ENCODE measurements at places on chromosomes 7 and 10.

DNA sequence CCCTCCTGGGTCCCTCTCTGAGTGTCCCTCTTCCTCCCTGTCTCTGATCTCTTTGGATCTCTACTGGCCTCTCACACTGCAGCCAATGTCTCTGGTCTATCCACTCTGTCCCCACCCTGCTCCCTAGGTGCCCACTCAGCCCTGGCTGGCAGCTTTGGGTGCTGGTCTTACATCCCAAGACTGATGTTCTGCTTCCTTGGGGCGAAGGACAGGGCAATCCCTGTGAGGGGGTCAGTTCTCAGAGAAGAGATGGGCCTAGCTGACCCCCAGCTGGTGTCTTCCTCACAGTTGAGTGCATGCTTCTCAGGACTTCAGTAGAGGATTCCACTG lies 51.7 kb upstream of the CAMK2B start:
- DNase-seq: no peak

DNA sequence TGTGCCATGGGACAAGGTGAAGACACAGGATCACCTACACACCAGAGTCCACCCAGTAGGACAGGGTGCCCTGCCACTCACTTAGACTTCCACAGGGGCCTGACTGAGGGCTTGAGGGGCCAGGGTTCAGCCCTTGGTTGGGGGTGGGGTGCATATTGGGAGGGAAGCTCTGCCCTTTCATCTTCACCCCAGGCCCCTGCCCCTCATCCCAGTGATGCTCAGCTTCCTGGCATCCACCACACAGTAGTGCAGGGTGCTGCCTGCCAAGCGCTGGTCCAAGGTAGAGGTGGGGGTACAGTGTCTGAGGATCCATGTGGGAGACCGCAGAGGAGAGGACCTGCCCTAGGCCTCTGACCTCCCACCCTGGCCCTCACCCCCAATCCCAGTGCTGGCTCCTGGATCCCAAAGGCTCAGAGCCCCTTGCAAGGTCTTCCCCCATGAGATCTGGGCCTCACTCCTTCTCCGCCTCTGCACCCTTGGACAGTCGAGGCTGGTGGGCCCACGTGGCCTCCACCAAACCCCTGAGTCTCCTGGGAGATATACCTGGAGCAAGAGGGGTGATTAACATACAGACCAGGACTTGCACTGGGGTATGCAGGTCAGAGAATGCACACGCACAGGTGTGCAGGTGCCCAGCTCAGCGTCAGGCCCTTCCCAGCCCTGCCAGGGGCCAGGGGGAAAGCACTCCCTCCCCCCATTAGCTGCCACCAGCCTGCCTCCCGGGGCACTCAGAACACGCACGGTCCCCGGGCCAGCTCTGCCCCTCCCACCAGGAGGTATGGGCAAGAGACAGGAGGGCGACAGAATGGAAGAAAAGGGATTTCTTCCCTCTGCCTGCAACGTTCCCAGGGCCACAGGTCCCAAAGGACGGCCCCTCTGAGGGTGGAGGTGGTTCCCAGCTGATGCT lies 8.6 kb upstream of the IRF5 start:
- DNase-seq: no peak

DNA sequence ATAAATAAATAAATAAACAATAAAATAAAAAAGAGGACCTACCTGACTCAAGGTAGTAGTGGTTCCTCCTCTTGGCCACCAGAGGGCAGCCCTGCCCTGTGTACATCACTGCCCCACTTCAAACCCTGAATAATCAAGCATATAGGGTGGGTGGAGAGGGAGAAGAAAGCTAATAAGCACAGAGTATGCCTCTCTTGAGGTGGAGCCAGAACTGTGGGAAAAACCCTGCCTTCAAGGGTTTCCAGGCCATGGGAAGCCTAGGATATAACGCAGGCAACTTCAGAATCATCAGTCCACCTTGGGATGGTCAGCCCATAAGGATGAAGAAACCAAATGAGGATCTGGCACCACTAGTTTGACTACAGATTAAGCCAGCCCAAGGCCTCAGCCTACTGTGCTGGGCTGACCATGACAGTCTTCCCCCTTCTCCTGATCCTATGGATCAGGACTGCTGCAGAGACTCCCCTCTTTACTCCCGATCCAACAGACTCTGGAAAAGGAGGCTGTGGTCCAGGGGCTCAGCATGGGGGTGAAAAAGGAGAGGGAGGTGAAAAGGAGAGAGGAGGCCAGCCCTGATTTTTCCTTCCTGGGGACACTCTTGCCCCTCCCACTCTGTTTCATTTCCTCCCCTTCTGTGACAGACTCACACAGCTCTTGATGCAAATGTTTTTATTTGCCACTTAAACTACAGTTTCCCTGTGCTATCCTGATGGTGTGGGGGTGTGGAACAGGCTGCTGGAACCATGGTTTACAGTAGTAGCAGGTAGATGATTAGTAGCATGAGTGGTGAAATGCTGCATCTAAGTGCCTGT lies 10.1 kb downstream of the AVPI1 start:
- DNase-seq: no peak

DNA sequence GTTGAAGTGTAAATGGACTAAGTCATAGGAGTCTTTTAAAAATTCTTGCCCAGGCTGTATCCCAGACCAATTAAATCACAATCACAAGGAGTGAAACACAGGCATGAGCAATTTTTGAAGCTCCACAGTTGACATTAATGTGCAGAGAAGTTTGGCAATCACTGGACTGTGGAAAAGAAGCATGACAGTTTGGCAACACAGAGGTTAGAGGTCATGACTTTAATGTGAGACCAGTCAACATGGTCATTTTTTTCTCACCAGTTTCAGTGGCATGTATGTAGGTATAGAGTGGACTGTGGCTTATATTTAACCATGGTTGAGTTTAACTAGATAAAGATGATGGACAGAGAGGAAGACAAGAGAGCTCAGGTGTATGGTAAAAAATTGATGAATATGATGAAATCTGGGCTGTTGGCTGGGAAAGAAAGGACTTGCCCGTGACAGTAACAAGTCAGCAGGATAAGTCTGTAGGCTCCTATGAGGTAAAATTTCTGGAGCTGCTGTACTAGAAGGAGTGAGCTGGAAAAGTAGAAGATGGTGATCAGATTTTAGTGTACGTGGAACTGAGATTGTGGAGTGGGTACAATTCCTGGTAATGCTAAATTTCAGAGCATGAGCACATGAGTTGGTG lies 432.2 kb upstream of the GHITM start:
- DNase-seq: no peak

DNA sequence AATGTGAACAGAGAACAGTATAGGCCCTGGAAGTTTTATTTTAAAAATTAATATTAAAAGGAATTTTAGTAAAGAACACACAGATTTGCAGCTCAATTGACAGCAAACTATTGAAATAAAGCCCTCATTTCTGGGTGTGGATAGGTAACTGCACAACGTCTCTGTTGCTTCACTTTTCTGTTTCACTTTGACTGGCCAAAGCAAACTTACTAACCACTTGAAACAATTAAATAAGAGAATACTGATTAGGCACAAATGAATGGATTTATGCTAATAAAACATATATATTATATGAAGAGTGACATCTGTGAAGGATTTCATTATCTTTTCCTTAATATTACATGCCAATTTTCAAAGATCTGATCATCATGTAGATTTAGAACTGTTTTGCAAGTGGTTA lies 11.9 kb downstream of the ZNF804B start:
- DNase-seq: no peak
